ENCODE measurements at places on chromosomes 1 and 21.

- no peak for DNase-seq
Measured at GRCh38 chr1:186502087-186502486, 41.2 kb upstream of the PDC start.

- DNase-seq: no peak
Measured at GRCh38 chr21:44866780-44867179, 6.7 kb downstream of the PTTG1IP start.

- no peak for DNase-seq
Measured at GRCh38 chr1:200627575-200628222, 7.1 kb upstream of the KIF14 start.

DNA sequence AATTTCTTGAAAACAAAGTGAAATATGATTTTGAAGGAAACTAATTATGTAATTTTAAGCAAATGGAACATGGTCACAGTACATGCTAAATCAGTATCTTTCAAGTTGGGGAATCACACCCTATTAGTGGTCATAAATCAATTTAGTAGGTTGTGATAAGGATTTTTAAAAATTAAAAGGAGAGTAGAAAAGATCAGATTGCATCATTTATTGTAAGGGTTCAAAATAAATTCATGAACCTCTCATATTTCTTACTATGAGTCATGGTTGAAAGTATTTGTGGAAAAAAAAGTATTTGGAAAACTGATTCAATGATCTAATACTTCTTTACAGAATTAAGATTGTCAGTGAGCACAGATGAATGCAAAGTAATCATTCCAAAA is 14.6 kb downstream of the ADSS2 start:
- DNase-seq: no peak

- no peak for DNase-seq
Measured at GRCh38 chr1:153213519-153213918, 3.9 kb upstream of the PRR9 start.

DNA sequence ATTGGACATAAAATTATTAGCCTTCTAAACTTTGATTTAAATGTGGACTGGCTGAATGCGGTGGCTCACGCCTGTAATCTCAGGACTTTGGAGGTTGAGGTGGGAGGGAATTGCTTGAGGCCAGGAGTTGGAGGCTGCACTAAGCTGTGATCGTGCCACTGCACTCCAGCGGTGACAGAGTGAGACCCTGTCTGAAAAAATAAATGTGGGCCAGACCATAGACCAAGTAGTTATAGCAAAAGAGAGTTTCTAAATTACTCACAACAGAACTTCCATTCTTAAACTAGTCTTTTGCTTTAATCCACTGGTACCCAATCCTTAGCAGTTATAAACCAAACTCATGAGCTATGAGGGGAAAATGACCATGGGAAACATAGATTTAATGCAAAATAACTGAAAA is 35.2 kb downstream of the RAP1A start:
- DNase-seq: no peak

DNA sequence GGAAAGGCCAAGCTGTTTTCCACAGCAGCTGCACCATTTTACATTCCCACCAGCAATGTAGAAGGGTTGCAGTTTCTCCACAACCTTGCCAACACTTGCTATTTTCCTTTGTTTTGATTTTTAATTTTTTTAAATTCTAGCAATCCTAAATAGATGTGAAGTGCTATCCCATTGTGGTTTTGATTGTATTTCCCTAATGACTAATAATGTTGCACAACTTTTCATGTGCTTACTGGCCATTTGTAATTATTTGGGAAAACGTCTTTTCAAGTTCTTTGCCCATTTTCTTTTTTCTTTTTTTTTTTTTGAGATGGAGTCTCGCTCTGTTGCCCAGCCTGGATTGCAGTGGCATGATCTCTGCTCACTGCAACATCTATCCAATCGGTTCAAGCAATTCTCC is 53.9 kb downstream of the VCAM1 start:
- DNase-seq: no peak

DNA sequence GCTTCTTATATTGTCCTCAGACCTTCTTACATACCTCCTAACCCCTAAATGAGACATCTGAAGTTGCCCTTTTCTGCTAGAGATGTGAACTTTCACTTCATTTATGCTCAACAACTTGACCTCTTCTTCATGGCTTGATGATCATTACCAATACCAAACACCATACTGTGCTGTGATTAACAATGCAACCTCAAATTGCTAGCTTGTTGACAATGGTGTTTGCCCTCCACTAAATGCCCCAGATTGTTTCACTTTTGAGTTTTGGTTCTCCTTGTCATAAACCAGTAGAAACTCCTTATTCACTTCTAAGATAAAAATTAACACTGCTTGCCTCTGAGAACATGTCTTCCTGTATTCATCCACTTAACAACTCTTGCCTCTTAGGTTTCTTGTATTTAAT is 5.6 kb downstream of the JAK1 start:
- no peak for DNase-seq

DNA sequence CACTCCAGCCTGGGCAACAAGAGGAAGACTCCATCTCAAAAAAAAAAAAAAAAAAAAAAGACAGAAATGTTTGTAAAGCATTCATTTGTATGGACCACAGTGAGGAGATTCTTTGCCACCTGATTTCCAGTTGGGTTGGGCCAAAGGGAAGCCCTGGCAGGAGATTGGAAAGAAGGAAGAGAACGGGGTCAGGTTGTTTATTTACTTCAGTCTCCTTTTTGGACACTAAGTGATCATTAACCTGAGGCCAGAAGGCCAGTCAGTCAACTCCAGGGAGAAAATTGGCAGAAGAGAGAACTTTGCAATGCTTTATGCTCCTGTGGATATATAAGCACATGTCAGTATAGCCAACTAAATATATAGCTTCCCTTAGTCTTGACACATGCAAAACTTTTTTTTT is 85.9 kb downstream of the NTMT2 start:
- no peak for DNase-seq

- no peak for DNase-seq
Measured at GRCh38 chr1:26782521-26783212, 5.1 kb upstream of the PIGV start.

DNA sequence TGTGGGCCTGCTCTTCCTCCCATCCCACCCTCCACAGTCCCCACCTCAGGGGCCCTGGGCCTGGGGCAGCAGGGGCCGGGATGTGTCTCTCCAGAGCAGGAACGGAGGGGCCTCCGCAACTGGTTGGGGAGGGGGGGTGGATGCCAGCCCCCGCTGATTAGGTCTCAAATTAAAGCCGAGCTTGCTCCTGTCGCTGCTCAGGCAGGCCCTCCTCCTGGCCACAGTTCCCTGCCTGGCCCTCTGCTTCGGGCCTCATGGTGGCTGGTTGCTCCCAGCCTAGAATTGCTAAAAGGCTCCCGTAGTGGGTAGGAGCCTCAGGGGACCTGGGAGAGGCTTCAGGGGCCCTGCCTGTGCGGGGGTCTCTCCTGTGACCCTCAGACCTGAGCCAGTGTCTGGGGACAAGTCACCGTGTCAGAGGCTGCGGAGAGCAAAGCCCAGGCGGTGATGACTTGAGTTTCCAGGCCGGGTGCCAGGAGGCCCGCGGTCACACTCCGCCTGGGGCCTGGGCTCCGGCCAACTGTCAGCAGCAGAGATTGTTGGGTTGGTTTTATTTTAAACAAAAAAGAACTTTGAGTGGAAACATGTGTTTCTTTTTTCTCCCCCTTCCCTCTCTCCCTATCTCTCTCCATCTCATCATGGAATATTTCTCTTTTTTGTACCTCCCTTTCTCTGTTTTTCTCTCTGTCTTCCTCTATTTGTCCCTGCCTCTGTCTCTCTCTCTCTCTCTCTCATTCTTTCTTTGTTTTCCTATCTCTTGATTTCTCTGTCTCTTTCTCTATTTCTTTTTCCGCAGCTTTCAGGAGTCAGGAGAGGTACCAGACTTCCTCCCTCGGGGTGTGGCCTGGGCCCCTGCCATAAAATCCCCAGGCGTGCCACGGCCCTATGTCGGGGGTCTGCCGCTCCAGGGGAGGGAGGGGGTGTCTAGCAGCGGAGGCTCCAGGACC is 20.0 kb upstream of the EPHA2 start:
- DNase-seq: peak; percentile 77

GRCh38 chr1:180816132-180816531 is 96.6 kb upstream of the KIAA1614 start:
- DNase-seq: no peak

DNA sequence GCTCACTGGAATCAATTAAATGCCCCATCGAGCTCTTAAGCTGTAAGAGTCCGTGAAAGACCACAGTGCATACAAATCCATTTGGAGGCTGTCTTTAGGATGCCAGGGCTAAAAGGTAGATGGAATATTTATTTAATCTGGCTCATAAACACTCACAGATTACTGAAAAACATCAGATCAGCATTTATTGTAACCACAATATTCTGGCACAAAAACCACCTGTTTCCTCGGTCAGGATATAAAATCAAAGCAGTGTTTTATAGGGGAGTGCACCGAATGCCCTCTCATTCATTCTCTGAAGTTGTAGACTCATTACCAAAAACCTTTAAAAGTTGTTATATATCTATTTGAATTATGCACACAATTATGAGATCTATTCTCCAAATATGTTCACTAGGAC is 500.9 kb downstream of the NEGR1 start:
- no peak for DNase-seq

DNA sequence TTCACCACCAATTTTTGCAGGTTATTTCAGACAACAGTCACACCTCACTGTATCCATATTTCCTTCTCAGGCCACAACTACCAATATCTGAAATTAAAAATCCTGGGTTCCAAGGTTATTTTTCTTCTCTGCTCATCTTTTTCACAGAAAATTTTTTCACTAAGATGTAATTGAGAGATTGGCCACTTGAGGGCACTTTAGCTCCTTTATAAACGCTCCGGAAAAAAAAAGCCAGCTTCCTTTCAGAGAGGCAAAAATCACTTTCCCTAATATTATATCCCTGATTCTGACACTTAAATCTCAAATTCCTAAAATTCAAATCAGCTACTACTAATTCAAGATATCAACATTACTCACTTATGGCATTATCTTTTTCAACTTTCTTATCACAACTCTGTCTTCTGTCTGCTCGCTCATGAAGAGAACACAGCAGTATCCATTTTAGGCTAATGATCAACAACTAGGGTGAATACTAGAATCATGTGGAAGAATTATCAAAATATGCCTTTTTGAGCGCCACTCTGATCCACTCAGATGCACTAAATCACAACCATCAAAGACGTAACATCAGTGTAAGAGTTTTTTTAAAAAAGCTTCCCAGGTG is 101.4 kb upstream of the RGS1 start:
- no peak for DNase-seq
